Myocyte (in vitro differentiated cells): ENCODE measurements at places on chromosomes 13 and 19.

- peak; percentile 54 for DNase-seq
These were observed 12.5 kb downstream of the ARID3A start for GRCh38 chr19:938233-938923.

- no peak for DNase-seq
These were observed 120.8 kb upstream of the PCDH20 start for GRCh38 chr13:61536433-61536832.

GRCh38 chr13:74767050-74767449 lies 632.8 kb upstream of the KLF12 start:
- peak; percentile 17 for DNase-seq

DNA sequence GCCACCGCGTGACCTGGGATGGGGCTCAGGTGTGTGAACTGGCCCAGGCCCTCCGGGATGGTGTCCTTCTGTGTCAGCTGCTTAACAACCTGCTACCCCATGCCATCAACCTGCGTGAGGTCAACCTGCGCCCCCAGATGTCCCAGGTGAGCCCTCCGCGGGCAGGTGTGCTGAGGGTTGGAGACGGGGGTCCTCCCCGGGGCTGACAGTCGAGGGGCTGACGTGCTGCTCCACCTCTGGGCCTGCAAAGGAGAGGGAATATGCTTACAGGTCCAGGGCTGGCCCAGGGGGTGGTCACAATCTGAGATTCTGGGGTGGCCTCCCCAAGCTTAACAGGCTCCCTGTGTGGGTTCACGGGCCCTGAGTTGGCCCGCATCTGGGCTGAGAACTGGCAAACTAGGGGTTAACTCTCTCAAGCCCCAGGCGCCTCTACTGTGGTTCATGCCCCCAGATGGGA lies 386 bp downstream of the VAV1 start:
- no peak for DNase-seq

- DNase-seq, result peak; percentile 61
These were observed 72.2 kb downstream of the DHRS12 start for GRCh38 chr13:51731759-51732158.

GRCh38 chr19:34692549-34692948 lies 15.1 kb downstream of the ZNF302 start:
- DNase-seq, result no peak
